Cerebellar nuclear complex (tissue), 1 donor: ENCODE measurements at places on chromosomes 1 and 21.

DNA sequence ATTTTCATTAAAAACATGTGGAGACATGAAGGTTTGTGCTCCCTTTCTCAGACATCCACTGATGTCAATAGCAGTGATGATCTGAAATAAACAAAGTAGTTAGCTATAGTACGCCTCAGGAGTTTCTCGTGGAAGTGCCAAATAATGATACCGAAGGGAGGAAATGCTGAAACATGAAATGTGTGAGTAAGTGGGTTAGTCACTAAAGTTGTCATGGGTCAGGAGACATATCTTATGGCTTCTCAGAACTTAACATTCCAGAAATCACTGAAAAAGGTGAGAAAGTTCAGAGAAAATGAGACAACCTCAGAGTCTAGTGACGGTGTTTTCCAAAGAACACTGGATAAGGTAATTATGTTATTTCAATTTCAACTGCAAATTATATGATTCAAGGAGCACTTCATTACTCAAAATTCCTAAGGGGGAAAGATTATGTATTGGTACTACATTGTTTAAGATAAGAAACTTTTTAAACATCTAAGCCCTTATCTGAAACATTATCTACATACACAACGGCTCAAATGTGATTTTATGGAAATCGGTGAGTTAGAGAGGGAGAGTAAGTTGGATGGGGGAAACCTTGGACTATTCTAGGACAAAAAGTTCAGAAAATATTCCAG lies 20.6 kb downstream of the NIBAN1 start:
- DNase-seq, result no peak

GRCh38 chr21:40723317-40723716 lies 123.6 kb downstream of the DSCAM start:
- DNase-seq, result no peak

GRCh38 chr1:186155594-186155993 lies 219.5 kb downstream of the TPR start:
- no peak for DNase-seq

- no peak for DNase-seq
Measured at GRCh38 chr21:24183077-24183476, 1424.2 kb downstream of the MRPL39 start.

- DNase-seq, result no peak
Measured at GRCh38 chr1:22880174-22880601, 92.5 kb downstream of the LACTBL1 start.

GRCh38 chr1:55188909-55189308 lies 26.3 kb downstream of the USP24 start:
- DNase-seq, result no peak
